Femur (tissue), 1 donor: ENCODE measurements at places on chromosomes 2 and 18.

GRCh38 chr2:68441179-68441993, 25.7 kb downstream of the FBXO48 start:
- DNase-seq: peak; percentile 88

DNA sequence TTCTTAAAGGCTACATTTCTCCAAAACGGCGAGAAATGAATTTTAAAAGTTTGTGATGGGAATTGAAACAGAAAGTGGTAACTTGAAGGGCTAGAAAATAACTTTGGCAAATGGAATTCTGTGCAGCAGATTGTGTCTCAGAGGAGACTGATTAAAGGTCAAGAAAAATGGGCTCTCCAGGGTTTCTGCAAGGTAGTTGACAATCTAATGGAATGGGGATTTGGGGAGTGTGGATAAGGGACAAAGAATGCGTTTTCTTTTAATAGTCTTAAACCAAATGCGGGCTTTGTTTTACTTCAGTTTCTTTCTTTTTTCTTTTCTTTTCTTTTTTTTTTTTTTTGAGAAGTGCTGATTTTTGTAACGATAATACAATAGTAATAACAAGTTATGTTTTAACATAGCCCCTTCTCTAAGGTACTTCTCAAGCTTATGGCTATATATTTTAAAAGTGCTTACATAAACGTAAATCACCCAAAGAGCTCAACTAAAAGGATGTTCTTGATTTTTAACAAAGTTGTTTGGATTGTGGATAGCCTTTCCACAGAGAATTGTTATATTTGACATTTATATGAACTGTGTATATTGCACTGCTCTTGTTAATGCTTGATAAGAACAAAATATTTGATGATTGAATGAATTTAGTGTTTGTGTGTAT, 36.6 kb downstream of the CAMKMT start:
- DNase-seq: no peak

DNA sequence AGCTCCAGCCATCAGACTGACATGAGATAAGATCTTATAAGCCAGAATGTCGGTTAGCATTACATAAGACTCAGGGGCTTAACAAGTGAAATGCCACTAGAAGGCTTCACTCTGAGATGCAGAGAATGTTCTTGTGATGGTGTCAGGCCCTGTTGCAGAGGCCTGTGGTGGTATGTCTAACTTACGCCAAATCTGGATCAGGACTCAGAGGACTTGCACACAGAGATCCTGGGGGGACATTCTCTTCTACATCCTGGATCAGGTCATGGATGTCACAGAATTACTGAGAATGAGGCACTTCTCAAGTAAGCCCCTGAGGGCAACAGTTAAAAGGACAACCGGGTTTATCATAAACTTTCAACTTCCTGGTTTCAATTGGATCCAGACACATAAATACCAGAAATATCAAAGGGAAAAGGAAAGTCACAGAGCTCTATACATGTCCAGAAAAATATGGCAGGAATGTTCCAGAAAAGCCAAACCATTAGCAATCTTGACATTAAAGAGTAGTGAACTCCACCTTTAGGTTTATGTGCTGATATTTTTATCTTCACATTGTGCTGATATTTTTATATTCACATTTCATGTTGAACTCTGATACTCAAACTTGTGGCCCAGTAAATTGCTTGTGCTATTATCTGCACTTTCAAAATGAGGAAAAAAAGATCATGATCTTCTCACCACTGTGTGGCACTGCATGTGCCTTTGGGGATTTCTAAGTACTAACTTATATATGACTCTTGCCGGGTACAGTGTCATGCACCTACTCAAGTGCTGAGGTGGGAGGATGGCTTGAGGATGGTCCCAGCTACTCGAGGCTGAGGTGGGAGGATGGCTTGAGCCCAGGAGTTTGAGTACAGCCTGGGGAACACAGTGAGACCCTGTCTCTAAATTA, 137.5 kb upstream of the RNF152 start:
- DNase-seq: no peak

- no peak for DNase-seq
These were observed 262.9 kb downstream of the C1D start for GRCh38 chr2:67799886-67800285.

DNA sequence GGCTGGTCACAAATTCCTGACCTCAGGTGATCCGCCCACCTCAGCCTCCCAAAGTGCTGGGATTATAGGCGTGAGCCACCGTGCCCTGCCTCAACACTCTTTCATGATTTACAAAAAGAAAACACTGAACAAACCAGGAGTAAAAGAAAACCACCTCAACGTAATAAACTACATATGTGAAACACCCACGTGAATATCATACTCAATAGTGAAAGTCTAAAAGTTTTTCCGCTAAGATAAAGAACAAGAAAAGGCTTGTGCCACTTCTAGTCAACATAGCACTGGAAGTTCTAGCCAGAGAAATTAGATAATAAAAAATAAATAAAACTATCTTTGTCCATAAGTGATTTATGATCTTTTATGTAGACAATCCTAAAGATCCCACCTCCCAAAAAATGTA, 68.5 kb downstream of the ROCK2 start:
- DNase-seq: no peak

GRCh38 chr2:73176881-73177644, 25.3 kb upstream of the NOTO start:
- DNase-seq: peak; percentile 93

- no peak for DNase-seq
These were observed 108.4 kb upstream of the BZW1 start for GRCh38 chr2:200703127-200703925.

GRCh38 chr2:37653805-37654378, 17.6 kb downstream of the CDC42EP3 start:
- peak; percentile 45 for DNase-seq

GRCh38 chr18:13217971-13218367, 591 bp upstream of the LDLRAD4 start:
- DNase-seq: peak; percentile 62

DNA sequence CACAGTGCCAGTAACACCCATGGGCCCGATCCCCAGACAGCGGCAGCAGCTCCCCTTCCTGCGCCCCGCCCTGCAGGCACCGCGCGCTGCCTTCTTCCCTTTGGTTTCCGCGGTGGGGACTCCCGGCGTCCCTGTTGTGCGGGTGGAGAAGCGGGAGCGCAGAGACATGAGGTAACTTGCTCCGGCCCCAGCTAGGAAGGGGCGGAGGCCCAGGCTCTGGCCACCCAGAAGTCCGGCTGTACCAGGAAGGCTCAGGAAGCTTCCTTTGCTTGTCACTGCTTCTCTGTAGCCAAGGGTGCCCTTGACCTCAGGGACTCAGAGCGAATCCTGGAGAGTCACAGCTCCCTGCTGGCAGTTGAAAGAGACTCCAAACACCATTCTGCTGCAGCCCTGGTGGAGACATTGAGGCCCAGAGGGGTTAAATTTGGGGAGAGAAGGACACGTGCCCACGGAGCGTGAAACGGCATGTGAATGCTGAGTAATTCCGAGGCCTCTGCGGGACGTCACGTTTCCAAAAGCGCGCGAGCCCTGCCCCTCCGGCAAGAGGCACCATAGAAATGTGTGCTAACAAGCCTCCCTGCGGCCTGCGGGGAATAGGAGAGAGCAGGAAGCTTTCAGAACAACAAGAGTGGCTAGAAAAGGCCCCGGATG, 6.7 kb upstream of the ADCY3 start:
- DNase-seq: peak; percentile 62

DNA sequence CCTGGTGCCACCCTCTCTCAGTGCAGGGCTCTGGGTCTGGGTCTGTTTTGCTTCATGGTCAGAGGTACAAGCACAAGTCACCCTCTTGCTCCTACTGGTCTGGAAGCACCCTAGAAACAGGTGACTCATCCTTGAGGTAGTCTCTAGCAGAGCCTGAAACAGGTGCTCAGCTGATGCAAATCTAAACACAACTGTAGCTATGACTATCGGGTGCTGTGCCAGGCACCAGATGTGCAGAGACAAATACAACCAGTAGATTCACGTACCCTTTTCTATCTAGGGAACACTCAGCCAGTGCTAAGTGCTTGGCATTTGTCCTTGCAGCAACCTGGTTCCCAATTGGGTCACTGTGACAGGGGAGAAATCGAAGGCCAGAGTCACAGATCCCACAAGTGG, 140.9 kb upstream of the MYCN start:
- DNase-seq: no peak

GRCh38 chr18:24333084-24333483, 64.5 kb downstream of the OSBPL1A start:
- no peak for DNase-seq

- no peak for DNase-seq
These were observed 499.2 kb upstream of the SALL3 start for GRCh38 chr18:78480262-78481054.

- no peak for DNase-seq
These were observed 35.1 kb downstream of the MYO1B start for GRCh38 chr2:191280290-191280689.

GRCh38 chr2:73008766-73009135, 62.8 kb downstream of the SFXN5 start:
- no peak for DNase-seq

DNA sequence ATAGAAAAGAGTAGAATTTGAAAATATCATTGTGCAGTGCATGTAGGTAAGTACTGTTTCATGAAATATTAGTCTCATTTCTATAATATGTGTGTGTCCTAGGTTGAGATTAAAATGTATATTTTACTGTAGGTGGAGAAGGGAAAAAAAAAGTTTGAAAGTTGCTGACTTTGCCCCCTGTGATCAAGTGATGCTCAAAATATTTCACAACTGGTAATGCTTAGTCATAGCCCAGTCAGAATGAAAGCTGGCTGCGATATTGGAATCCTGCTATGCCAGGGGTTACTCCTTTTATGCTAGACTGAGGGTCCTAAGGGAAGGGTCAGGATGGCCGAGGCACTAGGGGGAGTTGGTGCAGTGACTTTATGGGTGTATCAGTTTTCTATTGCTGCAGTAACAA, 19.5 kb upstream of the CFAP36 start:
- DNase-seq: no peak

- no peak for DNase-seq
These were observed 70.4 kb upstream of the TMEM17 start for GRCh38 chr2:62576276-62576939.

DNA sequence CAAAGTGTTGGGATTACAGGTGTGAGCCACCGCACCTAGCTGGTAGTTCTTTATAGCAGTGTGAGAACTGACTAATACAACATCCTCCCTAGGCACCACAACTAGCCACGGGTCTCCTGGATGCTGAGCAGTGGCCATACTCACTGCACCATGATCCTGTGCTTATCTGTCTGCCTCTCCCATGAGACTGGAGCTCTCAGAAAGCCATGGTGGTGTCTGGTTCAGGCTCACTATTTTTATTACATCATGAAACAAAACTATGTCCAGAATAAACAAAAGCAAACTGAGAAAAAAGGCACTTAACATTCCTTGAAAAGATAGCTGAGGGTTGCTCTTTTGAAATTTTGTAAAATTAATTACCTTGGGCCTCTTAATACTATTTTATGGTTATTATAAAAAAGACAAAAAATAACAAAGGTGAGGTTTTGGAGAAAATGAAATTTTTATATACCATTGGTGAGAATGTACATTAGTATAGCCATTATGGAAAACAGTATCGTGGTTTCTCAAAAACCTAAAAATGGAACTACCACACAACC, 90.7 kb upstream of the TFCP2L1 start:
- no peak for DNase-seq

DNA sequence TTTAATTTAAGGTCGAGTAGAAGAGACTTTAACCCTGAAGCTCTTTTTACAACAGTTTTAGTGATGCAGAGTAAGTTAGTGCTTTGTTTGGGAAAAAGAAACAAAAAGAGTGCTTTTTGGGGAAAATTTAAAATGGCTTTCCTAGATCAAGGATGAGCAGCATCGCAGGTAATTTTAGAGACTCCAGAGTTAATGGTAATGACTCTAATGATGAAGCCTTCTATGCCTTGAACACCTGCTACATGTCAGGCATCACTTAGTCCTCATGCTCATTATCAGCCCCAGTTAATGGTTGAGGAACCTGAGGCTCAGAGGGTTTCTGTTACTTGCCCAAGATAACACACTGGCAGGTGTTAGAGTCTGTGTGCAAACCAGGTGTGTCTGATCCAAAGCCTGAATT, 167.8 kb downstream of the ACOXL start:
- DNase-seq: no peak
